ENCODE measurements at places on chromosomes 13 and 19.

DNA sequence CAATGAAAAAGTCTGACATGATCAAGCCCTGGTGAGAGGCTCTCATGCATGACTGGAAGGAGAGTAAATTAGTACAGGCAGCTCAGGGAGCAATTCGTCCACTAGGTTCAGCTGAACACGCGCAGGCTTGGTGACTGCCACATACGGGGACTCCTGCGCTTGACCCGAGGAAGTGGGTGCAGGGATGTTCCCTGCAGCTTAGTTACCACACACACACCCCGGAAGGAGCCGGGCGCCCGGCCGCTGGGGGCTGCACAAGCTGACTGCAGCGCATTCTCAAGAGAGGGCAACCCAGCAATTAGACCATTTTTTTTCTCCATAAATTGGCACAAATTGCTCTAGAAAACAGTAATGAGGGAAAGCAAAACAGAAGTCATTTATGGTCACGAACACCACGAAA, 23.0 kb upstream of the MIER2 start:
- DNase-seq, result no peak

- no peak for DNase-seq
Observed at GRCh38 chr13:39134574-39134973, 96.3 kb downstream of the NHLRC3 start.

- no peak for DNase-seq
Observed at GRCh38 chr13:52156724-52157261, 2.6 kb downstream of the NEK3 start.

DNA sequence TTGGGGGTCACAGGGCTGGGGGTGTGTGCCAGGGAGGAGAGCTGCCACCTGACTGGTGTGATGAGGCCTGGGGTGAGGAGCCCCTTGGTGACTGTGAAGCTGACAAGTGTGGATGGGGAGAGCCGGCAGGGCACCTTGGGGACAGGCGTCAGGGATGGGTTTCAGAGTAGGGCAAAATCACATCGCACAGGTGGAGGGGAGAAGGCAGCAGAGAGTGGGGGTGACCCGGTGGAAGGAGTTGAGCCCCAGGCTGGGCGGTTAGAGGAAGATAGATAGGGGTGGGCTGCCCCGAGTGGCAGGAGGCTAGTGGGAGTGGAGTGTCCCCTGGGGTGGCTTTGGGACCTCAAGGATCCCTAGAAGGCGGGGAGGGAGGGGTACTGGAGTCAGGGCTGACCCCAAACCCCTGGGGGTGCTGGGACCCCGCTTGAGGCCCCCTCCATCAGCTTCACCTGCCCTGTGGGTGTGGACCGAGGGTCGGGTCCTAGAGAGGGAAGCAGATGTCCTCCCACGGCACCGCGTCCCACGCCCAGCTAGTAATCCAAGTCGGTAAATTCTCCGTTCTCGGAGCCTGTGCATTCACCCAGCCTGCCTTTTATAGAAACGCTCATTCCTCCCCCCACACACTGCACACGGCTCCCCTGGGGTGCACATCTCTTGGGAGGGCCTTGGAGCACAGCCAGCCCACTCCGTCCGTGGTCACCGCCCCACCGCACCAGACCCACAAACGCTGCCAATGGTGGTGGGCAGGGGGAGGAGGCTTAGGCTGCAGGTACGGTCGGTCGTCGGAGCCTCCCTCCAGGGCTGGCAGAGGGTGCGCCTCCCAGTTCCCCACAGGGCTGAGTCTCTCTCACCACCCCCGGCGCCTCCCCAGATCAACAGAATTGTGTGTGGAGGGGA, 2.4 kb downstream of the CTXN1 start:
- no peak for DNase-seq

DNA sequence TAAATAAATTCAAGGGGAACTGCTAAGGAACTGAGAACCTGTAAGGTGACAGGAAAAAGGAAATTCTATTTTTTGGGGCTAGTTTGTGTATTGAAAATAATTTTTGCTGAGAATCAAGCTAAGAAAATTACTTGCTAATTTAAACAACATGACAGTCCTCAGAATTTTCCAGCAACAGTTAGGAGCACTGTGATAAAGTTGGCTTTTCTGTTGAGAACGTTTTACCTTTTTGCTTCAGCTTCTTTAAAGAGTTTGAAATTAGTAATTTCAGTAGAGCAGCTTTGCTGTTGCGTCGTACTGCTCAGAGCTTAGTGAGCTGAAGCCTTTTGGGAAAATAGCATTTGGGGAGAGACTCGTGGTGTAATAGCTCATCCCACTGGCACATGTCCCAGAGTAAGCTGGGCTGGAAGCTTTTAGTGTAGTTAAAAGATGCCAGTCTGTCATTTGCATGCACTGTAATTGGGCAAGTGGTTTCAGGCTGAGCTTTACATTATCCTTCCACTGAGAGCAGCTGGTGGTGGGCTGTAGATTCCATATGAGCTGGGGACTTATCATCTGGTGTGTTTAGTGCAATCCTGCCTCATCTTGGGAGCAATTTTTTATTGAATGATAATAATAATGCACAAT, 69.8 kb downstream of the LRCH1 start:
- DNase-seq, result peak; percentile 35

DNA sequence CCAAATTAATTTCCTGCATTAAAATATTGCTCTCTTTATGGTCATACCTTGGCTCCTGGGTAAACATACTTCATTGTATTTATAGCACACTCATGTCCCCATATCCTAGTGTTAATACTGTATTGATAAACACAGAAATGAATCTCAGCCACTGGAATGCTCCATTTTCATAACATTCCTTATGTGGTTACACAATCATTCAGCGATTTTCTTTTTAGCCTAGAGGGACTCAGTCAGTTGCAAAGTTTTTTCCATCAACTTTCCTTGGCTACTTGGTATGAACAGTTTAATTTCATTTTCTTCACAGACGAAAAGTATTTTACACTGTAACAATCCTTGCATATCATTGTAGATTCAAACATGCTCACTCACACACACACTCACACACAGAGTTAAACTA, 471.5 kb downstream of the FGF14 start:
- DNase-seq, result no peak

DNA sequence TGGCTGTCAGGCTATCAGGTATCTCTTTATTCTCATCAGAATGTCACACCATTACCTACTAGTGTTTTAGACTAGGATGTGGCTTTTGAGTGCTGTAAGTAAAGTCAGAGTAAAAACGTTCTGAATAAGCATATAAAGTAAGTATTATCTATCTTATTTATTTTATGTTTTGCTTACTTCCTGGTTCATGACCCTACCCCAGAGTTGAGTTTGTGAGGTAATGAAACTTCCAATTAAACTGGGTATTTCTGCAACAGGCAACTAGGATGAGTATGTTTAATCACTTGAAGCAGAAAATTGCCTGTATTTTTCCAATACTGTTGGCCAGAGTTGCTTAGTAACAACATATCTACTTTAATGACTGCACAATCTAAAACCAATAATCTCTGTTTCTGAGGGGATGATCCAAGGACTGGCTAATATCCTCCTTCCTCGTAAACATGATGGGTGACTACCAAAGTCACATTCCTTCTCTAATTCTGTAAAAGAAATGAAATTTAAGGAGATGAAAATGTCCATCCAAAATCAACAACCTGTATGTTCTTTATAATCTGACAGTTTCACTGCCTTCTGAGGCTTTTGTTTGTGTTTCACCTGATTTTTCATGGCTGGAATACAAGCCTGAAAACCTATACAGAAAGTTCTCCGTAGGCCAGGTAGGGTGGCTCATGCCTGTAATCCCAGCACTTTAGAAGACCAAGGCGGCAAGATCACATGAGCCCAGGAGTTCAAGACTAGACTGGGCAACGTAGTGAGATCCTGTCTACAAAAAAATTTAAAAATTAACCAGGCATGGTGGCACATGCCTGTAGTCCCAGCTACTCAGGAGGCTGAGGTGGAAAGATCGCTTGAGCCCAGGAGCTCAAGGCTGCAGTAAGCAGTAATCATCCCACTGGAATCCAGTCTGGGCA, 83.1 kb downstream of the ABCC4 start:
- no peak for DNase-seq

DNA sequence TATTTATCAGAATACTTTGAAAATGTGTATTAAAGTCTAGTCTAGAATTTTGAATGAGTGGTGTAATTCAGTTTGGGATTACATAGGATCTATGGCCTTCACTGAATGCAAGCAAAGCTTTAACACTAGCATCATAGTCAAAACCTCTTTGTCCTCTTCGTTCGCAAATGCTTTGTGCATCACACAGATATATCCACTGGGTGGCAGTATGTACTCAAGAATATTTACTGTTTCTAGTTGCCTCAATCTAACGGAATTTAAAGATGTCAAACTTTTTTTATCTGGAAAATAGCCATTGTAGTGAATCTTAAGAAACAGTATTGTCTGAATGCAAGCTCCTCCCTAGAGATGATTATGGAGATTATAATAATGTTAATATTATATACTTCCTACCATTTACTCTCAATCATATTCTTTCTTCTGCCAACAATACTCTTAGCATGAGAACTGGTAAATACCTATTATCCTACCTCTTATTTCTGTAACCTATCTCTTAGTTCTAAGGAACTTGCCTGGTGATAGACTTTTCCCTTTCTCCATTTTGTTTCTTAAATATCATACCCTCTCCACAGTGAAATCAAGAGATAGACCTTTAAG, 25.8 kb downstream of the LACC1 start:
- peak; percentile 57 for DNase-seq

- DNase-seq, result no peak
Observed at GRCh38 chr19:16368385-16369305, 44.0 kb downstream of the KLF2 start.

- peak; percentile 57 for DNase-seq
Observed at GRCh38 chr19:42132851-42133528, 744 bp upstream of the POU2F2 start.

DNA sequence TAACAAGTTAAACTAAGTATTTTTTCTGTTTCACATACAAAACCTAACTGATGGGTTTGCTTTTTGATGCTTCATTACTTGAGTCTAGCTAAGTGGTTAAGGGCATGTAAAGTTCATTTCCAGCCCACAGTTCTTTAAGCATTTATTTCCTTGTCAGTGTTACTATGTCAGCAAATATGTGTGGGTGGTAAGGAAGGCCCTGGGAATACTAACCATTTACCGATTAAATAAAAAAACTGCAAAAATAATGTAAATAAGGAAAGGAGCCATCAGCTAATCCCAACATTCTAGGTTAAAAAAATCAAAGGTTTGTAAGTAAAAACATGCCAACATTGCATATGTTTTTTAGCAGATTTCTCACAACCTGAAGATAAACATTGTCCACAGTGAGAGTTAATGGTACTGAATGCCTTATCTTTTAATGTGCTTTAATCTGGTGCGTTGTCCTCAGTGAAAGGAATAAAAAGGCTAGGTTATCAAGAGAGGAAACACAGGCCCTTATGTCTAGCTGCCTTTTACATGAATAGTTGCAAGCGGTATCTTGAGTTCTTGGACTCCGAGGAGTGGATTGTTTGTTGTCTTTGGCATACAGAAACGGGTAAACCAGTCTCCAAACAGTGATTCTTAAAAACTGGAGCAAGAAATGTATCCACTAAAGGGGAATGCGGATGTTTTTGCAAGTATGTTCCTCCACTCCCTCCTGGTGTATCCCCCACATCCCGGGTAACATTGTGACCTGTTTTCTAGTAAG, 949.6 kb upstream of the SLC10A2 start:
- DNase-seq, result no peak

GRCh38 chr13:107842562-107843180, 372.7 kb downstream of the LIG4 start:
- no peak for DNase-seq

DNA sequence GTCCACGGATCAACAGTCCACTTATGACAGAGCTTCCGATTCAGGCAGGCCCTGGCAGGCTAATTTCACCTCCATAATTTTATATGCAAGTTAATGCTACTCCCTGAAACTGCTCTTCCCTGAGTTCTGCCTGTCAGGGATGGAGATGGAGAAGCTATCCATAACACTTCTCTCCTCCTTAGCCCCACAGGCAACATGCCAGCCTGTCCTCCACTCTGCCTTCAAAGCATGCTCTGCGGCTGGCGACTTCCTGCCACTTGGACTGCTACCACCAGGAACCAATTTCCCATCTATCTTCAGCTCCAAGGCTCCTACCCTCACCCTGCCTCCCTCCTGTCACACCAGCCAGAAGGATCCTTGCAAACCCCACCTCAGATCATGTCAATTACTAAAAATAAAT, 35.4 kb downstream of the GSX1 start:
- no peak for DNase-seq

- DNase-seq, result no peak
Observed at GRCh38 chr19:41926028-41926762, 2.1 kb downstream of the ERFL start.

GRCh38 chr13:33763021-33763420, 54.9 kb upstream of the RFC3 start:
- no peak for DNase-seq

GRCh38 chr19:47699360-47699917, 13.8 kb upstream of the EHD2 start:
- DNase-seq, result peak; percentile 16

GRCh38 chr19:4402171-4403004, at the start of gene CHAF1A:
Gene CHAF1A (plus strand): TSS chr19:4402640. CDS start chr19:4402763, 123 bp downstream.
- DNase-seq, result peak; percentile 100

GRCh38 chr13:111068009-111068350, 47.1 kb upstream of the ARHGEF7 start:
- DNase-seq, result no peak

- DNase-seq, result no peak
Observed at GRCh38 chr19:1932395-1932794, 8.6 kb upstream of the CSNK1G2 start.

- no peak for DNase-seq
Observed at GRCh38 chr19:14183741-14184350, 22.1 kb downstream of the ADGRL1 start.

DNA sequence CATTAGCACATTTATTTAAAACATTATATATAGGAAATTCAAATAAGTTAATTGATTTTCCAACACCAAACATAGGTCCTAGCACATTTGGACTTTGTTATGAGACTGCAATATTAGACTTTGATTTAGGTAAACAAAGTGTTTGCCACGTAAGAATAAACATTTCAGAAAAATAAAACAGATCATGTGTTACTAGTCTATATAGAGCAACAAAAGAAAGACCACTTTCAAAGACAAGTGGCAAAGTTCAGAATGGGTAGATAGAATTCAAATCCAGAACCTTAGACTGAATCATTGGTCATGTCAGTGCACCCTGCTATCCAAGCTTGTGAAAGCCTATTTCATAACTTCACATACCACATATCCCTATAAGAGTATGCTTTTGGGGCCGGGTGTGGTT, 66.7 kb upstream of the PRR20A start:
- no peak for DNase-seq

- DNase-seq, result no peak
Observed at GRCh38 chr13:39965309-39965708, 309.8 kb downstream of the COG6 start.

DNA sequence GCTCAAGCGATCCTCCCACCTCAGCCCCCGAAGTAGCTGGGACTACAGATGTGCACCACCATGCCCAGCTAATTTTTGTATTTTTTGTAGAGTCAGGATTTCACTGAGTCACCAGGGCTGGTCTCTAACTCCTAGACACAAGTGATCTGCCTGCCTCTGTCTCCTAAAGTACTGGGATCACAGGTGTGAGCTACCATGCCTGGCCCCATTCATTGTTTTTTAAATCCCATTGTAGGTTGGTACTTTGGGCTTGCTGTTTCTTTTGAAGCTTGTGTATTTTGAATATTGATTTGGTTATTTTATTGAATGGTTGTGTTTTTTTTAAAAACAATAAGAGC, 26.7 kb downstream of the ZMYM2 start:
- no peak for DNase-seq

- peak; percentile 59 for DNase-seq
Observed at GRCh38 chr13:80010286-80010831, 330.6 kb downstream of the SPRY2 start.

Data from NCI-H1092 treated with DMSO at 0.1 percent for 48 hours (cell line).